NCI-H1105 treated with DMSO at 0.1 percent for 48 hours (cell line): ENCODE measurements at places on chromosomes 11 and 22.

- no peak for DNase-seq
Measured at GRCh38 chr11:5288906-5289550, 12.7 kb downstream of the OR51B4 start.

DNA sequence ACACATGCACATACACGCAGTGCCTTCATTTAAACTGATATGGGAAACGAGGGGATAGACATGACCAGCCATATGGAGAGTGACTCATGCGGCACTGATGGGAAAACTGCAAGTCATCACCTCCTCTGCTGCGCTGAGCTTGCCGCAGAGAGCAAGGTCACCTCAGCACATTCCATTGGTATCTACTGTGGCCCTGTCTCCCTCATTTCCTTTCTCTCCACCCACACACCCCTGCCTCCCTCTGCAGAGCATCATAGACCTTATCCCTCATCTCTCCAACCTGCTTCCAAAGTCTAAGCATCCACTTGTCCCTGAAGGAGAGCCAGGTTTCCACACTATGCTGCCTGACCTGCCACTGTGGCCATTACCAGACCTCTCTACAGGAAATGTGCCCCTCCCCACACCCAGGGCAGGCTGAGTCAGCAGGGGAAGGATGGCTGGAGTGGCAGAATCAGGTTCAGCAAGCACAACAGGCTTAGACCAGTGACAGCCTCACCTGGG is 116.9 kb upstream of the SNX19 start:
- DNase-seq: no peak

DNA sequence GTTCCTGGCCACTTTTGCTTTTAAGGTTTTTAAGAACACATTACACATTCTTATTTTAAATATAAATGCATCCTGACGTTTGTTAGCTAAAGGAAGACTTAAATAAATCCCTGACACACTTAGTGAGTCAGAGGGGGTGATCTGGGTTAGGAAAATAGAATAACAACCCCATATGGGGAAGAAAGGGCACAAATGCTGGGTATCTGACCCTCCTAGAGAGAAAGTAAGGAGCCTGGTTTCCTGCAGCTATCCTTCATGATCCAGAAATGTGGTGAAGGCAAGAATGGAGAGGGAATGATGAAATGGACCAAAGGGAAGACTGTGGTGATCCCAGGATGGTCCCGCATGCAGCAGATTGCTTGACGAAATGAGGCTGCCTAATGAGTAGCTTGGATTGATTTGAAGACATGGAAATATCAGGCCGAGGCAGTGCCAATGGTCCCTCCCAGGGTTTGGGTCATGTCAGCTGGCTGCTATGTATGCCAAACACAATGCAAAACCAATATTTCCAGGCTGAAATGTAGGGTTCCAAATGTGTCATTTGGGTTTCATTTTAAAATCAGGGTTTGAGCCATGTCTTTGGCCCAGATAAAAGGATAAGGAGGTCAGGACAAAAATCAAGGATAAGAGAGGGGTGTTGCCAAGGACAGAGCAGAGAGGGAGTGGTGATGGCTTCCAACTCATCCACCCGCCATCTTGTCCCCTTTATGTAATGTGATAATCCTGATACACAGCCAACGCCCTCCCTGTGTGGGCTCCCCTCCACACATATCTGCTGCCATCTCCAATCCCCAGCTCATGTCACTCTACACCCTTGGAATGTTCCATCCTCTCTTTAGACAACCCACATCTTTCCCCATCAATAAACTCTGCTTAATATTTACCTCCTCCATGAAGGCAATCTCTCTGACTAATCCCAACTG is 135.1 kb upstream of the PITPNB start:
- DNase-seq: no peak

DNA sequence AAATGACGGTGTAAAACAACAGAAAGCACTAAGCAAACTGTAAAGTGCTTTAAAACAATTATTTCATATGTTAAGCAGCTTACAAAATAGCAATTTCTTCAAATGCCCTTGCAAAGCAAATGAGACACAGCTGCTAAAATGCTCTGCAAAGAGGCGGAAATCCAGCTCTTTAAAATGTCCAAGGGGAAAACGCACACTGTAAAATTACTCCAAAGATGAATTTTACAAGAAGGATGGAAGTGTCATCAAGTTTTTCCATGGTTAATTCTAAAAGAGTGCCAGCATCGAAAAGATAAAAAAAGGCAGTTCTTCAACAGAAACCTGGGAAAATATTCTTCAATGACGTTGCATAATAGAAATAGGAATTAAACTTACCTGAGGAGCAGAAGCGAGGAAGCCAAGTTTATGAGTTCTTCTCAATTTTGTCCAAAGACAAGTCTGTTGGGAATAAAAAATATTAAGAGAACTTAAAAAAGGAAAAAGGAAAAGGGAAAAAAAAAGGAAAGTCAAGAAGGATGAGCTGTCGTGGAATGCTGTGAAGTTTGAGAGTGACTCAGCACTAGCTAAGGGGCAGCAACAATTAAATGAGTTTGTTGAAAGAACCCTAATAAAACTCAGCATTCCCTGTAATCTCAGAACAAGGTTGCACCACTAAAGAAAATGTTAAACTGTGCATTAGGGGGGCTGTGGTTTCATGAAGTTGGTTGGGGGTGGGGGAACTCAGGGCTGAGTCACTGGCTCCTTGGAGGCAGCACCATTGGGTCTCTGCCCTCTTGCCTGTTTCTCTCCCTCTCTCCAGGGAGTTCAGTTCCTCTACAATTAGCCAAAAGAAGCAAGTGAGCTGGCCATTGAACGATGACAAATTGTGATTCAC is 64.2 kb upstream of the BLID start:
- no peak for DNase-seq

DNA sequence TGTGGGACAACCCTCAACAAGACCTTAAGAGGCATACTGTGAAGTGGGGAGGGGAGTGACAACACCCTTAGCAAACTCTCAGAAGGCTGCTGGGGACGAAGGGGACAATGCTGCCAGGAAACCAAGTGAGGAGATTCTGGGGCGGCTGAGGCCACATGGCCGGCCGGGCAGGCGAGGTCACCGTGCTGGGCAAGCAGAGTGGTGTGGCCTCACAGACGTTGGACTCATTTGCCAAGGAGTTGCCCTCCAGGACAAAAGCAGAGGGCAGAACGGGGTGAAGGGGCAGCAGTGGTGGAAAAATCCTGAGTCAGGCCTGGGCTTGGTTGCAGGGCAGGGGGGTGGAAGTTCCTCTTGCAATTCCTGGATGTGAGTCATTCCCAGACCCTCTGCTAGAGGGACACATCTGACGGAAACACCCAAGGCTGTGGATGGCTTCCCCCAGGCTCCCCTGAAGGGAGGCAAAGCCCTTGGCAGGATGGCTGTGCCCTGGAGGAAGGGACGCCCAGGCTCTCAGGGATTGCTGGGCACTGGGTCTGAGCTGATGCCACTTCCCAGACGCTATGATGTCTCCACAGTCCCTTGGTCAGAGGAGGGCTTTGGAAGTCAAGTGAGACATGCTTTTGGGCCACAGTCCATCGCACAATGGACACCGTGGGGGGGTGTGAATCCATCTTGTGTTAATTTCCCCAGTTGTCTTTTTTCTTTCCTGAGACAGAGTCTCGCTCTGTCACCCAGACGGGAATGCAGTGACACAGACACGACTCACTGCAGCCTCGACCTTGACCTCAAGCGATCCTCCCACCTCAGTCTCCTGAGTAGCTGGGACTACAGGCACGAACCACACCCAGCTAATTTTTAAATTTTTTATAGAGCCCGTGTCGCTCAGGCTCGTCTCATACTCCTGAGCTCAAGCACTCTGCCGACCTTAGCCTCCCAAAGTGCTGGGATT is 16.2 kb upstream of the SHANK3 start:
- no peak for DNase-seq

GRCh38 chr22:28846994-28847393 is 36.4 kb upstream of the ZNRF3 start:
- DNase-seq: no peak

GRCh38 chr11:12251666-12252560 is 125.5 kb upstream of the PARVA start:
- peak; percentile 51 for DNase-seq

GRCh38 chr11:87740968-87741367 is 434.3 kb downstream of the RAB38 start:
- no peak for DNase-seq

- peak; percentile 83 for DNase-seq
Measured at GRCh38 chr11:82080160-82080559, 653.5 kb downstream of the FAM181B start.
